ENCODE measurements at places on chromosomes 5 and 9.

DNA sequence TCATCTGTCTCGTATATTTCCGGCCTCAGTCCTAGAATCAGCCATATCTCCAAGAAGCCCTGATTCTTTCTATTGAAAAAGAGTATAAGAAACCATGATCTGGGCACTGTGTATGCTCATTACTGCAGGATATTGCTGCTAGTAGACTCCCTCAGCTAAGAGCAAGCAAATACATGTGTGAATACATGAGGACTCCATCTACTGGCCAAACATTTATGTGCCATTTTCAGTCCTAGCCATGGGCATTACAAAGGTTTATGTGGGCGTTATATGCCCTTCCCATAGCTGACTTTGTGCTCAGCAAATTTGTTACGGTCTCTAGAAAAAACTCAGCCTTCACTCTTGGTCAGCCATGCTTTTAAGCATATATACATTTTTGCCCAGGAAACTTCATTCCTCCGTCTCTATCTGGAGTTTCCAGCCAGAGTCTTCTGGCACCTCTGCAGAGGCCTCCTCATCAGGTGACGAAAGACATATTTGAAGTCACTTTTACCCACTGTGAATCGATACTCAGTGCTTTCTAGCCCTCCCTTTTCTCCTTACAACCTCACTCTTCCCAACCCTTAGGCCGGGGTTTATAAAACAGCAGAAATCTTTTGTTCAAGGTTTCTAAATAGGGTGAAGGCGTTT lies 1495.6 kb upstream of the CDH6 start:
- DNase-seq = no peak

GRCh38 chr9:96513622-96514021 lies 63.7 kb downstream of the HABP4 start:
- DNase-seq = no peak

- DNase-seq = no peak
Measured at GRCh38 chr5:33921002-33921401, 15.2 kb upstream of the RXFP3 start.

DNA sequence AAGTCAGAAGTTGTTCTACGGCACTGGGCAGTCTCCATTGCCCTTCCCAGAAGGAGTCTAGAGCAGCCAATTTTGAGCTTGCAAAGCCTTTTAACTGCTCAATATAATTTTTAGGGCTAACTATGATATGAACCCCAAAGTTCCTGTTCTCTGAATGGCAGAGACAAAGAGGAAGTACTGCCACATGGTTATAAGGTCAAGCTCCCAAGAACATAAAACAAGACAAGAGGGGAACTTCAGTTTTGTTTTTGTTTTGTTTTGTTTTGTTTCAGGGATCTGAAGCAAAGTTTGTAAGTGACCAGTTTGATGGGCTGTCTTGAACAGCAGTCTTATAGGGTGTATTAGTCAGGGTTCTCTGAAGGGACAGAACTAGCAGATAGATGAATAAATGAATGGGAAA lies 11.9 kb upstream of the SMC2 start:
- no peak for DNase-seq

GRCh38 chr9:96061293-96061987 lies 185.9 kb downstream of the ERCC6L2 start:
- DNase-seq = peak; percentile 80

DNA sequence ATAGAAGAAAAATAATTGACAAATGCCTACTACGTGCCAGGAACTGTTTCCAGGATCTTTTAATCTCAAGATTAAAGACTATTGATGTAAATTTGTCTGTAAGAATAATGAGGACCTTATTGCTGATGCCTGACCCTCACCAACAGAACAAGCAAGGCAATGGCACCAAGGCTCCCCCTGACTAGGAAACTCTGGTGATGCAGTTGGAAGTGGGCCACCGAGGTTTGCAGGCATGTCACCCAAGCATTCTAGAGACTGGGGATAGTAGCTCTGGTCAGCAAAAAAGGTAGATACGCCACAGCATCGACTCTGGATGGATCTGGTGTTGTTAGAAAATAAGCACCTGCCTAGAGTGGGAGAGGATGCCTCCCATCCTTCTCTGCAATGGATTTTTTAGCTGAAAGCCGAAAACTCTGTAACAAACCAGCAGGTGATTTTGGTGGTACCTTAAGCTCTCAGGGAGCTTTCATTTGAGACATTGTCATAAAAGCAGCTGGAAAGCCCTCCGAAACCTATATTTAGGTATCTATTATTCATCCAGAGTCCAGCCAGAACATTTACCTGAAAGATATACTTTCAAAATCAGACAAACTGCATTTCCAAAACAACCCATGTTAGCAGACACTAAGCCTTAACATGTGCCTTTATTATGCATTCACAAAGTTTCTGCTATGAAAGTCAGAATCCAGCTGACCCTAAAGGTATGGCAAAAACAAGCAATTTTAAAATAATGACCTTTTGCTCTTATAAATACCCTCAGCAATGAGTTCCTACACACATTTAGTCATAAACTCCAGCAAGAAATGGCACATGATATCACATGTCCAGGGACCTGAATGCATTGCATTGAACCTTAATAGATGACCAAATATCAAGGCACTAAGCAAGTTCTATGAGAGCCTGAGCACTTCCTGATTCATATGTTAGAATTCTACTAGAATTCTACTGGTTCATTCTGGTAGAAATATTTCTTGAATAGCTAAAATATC lies 308.4 kb downstream of the PDE4D start:
- no peak for DNase-seq

- DNase-seq = peak; percentile 90
Measured at GRCh38 chr9:124218438-124218982, 39.2 kb upstream of the NEK6 start.

DNA sequence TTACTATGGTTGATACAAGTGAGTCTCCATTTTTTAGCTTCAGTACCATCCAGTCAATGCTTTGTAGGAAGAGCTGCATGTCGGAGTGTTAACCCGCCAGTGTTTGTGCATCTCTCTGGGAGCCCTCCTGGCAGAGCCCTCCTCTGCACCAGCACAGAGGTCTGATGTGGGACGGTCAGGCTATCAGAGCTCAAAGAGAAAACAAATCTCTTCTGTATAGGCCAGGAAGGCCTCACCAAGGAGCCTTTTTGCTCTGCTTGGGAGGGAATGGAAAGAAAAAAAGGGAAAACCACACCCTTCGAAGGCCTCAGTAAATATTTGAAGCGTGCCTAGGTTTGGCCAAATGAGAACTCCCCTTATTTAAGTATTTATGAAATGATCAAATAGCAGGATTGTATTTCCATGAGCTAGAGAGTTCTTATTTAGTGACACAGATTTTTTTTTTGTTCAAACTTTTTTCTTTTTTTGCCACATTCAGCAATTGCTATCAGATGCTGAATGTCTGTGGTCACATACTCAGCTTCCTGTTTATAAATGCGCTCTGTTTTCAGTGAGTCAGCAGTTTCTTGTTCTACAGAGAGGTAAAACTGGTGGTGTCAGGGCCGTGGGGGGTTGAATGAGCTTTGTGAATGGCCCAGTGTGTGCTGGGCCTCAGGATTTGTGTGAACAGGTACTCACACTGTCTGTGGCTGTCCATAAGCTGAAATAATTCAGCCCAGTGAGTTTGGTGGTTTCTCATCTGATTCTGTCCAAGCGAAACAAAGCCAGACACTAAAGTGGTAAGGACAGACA lies 226.6 kb downstream of the SNX18 start:
- DNase-seq = peak; percentile 40

GRCh38 chr5:168701641-168702040 lies 122.5 kb upstream of the PANK3 start:
- DNase-seq = no peak

- no peak for DNase-seq
Measured at GRCh38 chr9:214648-215493, at the start of gene DOCK8. Gene DOCK8 (plus strand): TSS chr9:214865. CDS start chr9:214977, 112 bp downstream.

GRCh38 chr5:178817506-178817905 lies 42.2 kb upstream of the ZNF354B start:
- DNase-seq = no peak

DNA sequence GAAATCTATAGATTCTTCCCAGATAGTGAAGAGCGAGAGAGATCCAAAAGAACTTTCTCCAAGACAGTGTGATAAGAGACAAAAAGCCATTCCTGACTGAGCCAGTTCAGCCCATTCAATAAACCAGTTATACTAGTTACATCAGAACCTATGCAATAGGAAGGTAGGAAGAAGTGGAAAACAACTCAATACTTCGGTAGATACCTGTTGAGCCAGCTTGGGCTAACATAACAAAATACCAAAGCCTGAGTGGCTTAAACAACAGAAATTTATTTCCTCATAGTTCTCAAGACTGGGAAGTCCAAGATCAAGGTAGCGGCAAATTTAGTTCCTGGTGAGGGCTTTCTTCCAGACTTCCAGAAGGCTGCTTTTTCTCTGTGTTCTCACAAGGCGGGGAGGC lies 214.5 kb upstream of the GRAMD2B start:
- DNase-seq = no peak

- DNase-seq = peak; percentile 18
Measured at GRCh38 chr5:147558826-147559225, 49.0 kb upstream of the DPYSL3 start.

DNA sequence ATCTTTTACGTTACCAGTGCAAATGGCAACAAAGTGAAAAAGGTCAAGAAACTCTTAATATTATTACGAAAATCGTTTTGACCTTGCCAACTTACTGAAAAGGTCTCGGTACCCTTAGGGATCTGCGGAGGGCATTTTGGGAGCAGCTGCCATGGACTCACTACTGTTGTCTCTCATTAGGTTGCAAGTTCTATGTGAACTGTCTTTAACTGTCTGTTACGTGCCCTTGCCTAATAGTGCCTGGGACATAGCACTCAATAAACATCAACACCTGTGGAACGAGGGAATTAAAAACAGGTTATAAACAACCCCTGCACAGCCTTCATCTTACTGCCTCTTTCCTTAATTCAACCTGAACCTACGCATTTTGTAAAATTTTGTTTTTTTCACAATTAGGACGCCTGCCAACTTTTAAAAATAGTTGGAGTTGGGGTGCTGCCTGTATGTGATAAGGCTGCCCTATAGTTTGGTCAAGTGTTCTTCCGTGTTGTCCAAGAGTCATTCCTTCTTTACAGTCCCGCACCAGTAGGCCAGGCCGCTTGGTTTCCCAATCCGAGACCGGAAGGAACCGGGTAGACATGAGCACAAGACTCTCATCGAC lies 527 bp upstream of the SREK1 start:
- no peak for DNase-seq

- DNase-seq = no peak
Measured at GRCh38 chr5:58411372-58411771, 48.5 kb downstream of the PLK2 start.

DNA sequence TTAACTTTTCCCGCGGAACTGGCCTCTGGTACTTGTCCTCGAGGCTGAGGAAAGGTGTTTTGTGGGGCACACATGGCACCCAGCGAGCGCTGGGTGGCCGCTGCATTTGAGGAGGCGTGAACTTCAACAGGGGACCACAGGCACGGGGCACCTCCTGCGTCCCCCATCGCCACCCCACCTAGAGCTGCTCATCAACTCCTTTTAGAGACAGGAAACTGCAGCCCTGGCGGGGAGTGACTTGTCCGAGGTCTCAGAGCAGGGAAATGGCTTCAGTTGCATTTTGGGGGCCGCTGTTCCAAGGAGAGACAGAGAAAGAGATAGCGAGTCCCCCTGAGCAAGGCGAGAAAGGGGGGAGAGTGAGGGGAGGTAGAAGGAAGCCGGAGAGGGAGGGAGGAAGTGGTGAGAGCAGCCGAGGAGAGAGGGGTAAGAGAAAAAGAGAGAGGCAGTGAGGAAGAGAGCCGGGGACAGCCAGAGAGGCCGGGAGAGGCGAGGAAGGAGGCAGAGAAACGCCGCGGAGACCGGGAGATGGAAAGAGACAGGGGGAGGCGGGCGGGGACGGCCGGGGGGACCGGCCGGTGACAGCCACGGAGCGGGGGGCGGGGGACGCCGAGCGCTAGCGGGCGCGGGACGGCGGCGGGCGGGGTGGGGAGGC lies 12.5 kb upstream of the LHX2 start:
- DNase-seq = no peak

- DNase-seq = no peak
Measured at GRCh38 chr9:99690573-99690972, 131.1 kb upstream of the NR4A3 start.

- no peak for DNase-seq
Measured at GRCh38 chr5:37055383-37055990, 178.9 kb downstream of the NIPBL start.

DNA sequence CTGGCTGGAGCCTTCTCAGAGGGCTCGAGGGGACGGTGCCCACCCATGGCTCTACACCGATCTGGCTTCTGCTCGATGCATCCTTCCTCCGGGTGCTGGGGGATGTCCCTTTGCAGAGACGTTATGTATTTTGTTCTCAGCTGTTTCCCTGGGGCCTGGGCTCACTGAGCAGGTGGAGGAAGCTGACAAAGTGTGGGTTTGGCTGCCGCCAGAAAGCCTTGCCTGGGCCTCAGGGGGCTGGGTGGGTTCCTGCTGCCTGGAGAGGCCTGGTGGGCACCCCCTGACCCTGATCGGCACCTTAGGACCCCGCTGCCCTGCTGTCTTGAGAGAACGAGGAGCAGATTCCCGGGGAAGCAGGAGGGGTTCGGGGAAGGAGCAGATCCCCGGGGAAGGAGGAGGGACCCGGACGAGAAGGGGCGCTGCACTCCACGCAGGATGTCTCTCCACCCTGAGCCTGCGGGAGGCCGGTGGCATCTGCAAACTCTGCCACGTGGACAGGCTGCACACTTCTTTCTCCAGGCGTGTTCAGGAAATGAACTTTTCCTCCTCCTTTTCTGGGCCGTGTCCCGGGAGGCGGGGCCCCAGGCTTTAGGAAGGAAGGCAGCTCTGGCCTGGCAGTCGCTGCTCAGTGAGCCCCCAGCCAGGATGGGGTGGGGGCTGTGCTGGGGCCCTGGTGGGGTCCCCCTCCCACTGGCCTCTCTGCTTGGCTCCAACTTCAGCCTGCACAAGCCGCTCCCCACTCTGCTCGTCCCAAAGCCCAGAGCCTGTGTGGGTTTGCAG lies 148.9 kb downstream of the RXRA start:
- peak; percentile 59 for DNase-seq

- DNase-seq = no peak
Measured at GRCh38 chr5:11387382-11387781, 516.9 kb downstream of the CTNND2 start.

GRCh38 chr5:179734536-179735164 lies 2.0 kb downstream of the MAML1 start:
- DNase-seq = no peak

GRCh38 chr9:27189426-27189825 lies 80.4 kb downstream of the TEK start:
- DNase-seq = no peak

DNA sequence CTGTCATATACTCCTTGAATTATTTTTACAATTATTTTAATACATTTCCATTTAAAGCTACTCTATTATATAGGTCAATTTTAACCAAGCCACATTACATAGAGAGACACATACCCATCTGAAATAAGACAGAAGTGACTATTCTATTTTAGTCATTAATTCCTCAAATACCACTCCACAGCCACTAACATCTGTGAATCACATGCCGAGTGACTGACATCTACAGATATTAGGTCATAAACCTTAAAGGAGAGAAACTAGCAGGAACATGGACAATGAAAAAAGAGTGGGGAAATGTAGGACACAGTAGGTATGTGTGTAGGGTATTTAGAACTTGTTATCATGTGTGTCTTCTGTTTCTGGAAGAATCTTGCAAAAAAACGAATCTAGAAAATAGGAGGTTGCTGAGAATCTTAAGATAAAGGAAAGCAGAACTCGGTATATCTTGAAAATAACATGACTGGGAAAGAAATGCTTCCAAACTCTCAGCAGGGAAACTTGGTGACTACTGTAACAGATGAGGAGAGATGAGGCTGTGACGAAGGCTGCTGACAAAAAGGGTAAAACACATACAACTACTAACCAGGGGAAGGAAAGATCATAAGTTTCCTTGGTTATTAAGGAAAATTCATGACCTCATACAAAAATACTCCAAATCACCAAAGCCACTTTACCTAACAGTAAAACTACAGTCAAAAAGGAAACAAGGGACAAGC lies 84.6 kb downstream of the PLPP1 start:
- DNase-seq = no peak

- DNase-seq = no peak
Measured at GRCh38 chr5:172004824-172005237, 1.6 kb downstream of the FBXW11 start.
